H54 (cell line): ENCODE measurements at places on chromosomes 7 and 10.

- DNase-seq = no peak
Observed at GRCh38 chr7:146345251-146345650, 228.7 kb downstream of the CNTNAP2 start.

DNA sequence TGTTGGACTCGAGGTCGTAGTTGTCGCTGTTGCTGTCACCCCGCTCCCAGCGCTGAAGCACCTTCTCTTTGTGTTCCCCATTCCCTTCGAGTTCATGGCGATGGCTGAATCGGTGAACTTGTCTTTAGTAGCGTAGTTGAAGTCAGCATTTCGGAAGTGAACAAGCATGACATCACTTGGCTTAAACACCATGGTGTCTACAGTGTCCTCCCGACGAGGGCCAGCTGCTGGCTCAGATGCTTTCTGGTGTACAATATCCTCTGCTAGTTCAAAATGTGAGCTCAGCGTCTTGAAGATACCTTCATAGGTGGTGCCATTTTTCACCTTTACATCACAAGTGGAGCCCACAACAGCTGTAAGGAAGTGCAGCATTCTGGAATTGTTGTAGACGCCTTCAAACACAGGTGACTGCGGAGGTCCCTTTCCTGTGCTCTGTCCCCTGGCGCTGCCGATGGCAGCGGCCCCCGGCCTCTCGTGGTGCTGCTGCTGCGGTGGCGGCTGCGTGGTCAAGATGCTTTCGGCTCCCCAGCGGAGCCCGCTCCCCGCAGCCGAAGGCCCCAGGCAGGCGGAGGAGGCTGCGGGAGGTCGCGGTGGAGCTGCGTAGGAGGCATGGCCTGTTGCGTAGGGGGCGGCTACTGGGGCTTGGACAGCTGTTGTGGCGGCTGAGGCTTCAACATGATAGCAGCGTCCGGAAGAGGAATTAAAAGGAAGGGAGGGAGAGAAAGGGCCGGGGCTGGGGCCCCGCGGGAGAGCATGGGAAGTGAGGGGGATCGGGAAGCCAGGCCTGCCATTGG, 59.3 kb downstream of the ANKMY2 start:
- DNase-seq = no peak

GRCh38 chr10:120052964-120053702, 160.6 kb downstream of the SEC23IP start:
- no peak for DNase-seq

- no peak for DNase-seq
Observed at GRCh38 chr7:36048902-36049240, 104.2 kb upstream of the EEPD1 start.

GRCh38 chr7:73887762-73888161, 26.8 kb downstream of the TMEM270 start:
- no peak for DNase-seq

DNA sequence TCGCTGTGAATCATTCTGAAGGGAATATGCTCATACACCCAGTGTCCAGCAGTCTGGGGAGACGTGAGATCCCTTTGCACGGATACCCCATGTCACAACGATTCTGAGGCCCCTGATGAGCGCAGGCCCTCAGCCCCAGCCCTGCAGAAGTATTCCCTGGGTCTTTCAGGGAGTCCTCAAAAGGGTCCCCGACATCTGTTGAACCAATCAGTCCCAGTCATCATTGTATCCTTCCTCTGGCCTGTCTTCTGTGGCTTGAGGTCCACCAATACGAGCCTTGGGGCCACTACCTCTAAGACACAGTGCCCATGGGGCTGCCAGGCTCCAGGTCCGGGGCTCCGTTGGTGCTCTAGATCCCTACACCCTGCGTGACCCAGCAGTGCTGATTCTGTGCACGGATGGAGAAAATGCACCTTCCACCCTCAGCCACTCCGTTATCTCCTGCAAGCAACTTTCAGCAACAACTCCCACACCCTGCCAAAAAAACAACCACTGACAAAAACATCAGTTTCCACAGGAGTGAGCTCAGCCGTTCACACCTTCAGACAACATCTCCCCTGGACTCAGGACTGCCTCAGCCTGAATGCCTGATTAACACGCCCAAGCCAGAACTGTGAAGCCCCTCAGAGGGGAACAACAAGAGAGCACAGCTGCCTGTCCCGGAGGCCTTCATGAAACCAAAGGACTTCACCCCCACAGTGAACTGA, 46.9 kb upstream of the KDM7A start:
- DNase-seq = no peak

DNA sequence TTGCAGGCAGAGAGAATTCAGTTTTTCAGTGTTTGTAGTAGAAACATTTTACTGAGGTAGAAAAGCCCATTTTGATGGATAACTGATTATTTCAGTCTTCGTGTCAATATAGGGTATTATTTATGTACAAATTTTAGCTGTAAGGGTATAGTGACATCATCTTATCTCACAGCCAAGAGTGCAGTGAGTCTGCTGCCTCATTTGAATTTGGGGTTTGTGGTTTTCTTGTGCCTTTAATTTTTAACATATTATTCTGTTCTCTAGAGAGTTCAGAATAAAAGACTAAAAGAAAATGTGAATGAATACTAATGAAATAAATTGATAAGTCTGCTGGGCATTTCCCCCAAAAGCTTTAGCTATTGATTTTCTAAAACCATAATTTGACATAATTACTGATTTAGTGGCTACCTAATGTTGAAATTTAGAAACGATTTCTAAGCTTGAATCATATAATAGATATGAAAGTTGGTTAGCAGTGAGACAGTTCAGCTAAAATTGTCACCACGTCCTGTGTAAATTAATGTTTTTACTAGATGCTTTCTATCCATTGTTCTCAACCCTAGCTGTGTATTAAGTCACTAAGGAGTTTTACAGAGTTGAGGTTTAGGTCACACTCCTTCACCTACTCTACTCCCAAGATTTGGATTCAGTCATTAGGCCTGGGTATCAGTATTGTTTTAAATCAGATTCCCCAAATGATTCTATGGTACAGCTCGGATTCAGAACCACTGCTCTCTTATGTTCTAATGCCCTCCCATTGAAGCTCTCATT, 37.3 kb downstream of the ACADSB start:
- DNase-seq = no peak

- DNase-seq = no peak
Observed at GRCh38 chr7:98974906-98975816, 96.8 kb downstream of the TRRAP start.

- no peak for DNase-seq
Observed at GRCh38 chr7:73770860-73771670, 995 bp upstream of the CLDN3 start.

GRCh38 chr10:76197293-76197692, 765.9 kb downstream of the LRMDA start:
- no peak for DNase-seq

DNA sequence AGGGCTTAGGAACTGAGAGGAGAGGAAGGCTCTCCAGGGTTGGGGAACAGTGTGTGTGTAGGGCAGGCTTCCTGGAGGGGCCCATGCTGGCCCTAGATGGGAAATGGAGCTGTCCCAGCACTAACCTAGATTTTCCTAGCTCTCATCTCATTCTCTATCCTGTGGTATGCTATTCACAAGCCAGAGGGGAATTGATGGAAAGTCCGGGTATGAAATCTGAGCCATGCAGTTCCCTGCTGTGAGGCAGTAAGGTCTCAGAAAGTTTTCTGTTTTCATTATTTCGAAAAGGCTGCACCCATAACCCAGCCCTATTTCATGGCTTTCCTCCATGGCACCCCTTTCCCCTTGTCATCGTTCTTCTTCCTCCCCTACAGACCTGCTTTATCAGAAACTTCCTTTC, 220.3 kb downstream of the RPS24 start:
- DNase-seq = no peak

DNA sequence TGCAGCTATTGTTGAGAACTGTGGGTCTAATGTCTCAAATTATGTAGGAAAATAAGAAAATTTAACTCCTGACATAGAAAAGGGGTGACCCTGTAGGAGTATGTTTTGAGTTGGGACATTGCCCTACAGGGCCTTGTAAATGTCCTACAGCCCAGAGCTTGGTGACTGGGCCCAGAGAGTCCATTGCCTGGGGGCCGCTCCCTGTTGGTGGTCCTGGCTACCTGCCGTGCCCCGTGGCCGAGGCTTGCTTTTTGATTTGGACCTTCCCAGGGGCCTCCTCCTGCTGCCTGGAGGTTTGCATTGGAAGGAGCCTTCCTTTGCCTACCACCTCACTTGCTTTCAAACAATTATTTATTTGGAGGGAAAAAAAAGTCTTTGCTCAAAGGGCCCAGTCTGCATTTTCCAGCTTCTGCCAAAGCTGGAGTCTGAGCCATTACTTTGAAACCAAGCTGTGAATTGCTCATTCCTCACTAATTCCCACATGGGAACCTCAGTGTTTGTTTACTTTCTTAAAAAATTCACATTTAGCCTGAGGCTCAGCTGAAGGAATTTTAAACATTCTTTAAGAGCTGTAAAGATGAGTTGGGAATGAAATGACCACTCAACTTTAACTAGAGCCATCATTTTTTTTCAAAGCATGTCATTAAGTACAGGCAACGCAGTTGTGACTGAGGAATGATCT, 355.0 kb downstream of the GLRX3 start:
- no peak for DNase-seq
